ENCODE measurements at places on chromosomes 6 and 20.

DNA sequence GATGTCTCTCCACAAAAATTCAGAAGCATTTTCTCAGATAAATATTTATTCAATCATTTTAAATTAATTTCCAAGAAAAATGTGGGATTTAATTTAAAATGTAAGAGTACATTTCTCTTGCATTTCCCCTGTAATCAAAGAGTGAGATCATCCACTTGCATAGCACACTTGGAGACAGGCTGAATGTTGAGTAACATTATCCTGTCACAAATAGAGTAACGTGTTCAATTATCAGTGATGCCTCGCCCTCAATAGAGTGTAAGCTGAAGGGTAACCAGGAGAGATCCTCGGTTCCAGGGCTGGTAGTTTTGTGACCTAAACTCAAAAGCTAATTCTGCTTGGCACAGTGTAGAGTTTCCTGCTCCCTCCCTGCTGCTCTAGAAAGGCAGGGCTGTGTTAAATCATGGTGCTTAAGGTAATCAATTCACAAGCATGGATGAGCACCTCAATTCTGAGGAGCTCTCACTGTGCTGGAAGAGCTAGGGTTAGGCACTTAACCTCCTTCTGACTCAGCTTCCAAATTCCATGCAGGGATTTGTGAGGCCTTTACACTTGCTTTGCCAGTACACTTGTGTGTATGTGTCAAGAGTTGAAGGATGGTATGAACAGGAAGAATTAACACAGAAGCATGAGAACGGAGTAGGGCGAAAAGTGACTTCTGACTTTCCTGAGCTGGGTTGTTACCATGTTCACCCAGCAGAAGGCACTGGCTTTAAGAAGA, 56.6 kb downstream of the MMUT start:
- no peak for DNase-seq

- DNase-seq: peak; percentile 83
Observed at GRCh38 chr20:34515484-34516246, 557 bp upstream of the DYNLRB1 start.

DNA sequence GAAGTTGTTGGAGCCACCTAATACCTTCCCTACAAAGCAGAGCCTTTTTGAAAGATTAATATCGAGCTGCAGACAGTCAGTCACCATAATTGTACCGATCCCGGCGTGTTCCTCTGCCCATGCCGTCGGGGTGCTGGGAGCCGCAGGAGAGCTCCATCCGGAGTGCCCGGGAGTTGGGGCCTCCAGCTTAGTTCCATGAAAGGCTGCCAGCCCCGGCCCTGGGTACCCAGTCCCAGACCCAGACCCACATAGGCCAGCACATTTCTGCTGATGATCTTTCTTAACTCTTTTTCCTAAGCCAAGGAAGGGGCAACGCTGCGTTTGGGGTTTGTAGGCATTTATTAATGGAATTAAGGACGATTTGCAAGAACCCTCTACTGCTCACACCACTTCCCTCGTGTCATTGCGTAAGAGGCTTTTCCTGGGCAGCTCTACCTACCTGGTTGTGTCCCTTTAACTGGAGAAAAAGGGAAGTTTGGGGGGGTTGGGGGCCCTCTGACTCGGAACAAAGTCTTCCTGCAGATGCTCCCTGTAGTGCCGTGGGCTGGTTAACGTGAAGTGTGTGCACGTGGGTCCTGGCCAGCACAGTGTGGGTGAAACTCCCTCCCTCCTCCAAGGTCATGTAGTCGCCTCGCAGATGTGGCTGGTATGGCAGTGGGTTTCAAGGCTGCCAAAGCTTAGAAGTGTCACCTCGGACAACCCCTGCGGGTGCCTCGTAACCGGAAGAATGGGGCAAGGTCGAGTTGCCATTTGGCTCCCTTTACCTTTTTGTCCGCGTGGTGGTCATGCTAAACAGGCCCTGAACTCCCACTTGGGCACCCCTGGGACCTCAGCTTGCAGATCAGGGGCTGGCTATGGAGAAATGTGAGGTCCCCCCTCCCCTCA, 54.3 kb upstream of the APCDD1L start:
- no peak for DNase-seq

- peak; percentile 32 for DNase-seq
Observed at GRCh38 chr6:24743944-24744335, 25.0 kb upstream of the C6orf62 start.

GRCh38 chr6:7201732-7202541, 94.2 kb downstream of the RREB1 start:
- DNase-seq: peak; percentile 83

- DNase-seq: no peak
Observed at GRCh38 chr6:55643861-55644260, 64.9 kb upstream of the HMGCLL1 start.

GRCh38 chr6:159099961-159100360, 55.2 kb upstream of the TAGAP start:
- no peak for DNase-seq

DNA sequence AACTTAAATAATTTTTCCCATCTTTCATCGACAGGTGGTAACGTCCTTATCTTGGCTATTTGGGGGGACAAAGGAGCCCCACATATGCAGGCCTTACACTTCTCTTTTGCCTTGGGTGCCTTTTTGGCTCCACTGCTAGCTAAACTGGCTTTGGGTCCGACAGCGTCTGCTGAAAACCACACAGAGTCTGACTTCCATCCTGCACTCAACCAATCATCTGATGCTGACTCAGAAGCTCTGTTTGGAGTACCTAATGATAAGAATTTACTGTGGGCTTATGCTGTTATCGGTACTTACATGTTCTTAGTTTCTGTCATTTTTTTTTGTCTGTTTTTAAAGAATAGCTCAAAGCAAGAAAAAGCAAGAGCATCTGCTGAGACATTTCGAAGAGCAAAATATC, 178.5 kb downstream of the SLC16A10 start:
- no peak for DNase-seq

DNA sequence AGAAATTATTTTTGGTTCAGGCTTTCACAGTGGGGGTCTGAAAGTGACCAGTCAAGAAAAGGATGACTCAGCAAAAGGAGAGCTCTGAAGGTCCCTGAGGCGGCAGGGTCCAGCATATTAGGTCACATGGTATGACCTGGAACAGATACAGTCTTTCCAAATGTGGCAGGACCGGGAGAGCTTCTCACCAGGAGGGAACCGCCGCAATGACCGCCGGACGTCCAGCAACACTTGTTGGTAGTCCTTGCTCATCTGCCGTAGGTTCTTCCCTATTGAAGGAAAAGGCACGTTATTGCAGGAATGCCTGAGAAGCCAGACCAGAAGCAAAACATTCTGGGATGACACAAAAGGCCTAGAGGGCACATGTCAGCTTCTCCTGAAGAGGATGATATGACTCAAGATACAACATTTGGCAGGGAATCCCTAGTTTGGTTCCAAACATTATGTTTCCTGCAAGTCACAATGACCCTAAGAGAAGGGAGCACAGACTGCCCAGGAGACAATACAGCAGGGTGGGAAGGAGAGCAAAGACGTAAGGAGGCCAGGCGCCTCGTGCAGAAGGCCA, 17.4 kb downstream of the TBC1D20 start:
- DNase-seq: no peak

DNA sequence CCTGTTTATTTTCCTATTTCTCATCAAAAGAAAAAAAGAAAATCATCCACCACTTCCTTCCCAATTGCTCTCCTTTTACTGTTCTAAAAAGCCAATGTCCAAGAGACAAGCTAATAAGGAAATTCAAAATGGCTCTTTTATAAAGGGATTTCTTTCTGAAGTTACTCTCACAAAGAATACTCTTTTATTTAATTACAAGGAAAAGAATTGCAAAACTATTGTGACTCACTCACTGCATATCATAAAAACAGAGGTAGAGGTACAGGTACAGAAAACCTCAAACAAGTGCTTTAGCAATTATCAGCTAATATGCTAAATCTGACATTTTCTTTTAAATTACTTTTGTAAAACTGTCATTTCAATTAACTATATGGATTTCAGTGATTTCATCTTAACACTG, 18.1 kb downstream of the DEK start:
- DNase-seq: no peak

DNA sequence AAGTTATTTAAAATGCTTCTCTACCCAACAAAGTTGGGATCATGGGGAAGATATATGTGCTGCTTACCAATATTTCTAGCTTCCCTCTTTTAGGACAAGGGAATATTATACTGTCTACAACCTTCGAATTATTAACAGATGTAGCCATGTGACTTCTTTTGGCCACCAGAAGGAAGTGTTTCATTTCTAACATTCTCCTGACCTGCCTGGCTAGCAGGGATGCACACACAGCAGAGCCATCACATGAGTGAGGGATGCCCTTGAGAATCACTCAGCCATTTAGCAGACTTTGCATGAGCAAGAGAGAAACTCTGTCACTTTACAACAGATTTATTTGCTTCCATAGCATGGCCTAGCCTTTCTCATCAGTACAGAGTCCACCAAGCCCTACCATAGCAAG, 230.7 kb upstream of the MARCKS start:
- DNase-seq: no peak

All from GM06990 (cell line).